Gastroesophageal sphincter (tissue), 4 donors: ENCODE measurements at places on chromosomes 11 and 22. TPM values are rescaled to one million over a fixed set of nuclear protein-coding genes. Genes with fewer than 3 reads are reported as not detected.

DNA sequence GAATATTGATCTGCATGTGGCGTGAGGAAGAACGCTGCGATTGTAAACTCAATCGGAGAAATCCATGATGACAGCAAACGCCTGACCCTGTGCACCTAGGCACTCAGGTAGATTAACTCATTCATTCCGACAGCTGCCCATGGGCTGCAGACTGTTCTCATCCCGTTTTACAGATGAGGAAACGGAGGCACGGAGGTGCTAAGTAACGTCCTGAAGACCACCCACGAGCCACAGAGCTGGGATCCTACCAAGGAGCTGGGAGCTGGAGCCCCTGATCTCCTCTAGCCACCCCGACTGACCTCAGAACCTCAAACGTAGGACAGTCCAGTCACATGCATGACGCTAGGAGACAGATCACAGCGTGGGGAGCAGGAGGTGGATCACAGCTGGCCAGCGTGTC lies 1092.7 kb downstream of the BRD1 start:
- no peak for ATAC-seq

DNA sequence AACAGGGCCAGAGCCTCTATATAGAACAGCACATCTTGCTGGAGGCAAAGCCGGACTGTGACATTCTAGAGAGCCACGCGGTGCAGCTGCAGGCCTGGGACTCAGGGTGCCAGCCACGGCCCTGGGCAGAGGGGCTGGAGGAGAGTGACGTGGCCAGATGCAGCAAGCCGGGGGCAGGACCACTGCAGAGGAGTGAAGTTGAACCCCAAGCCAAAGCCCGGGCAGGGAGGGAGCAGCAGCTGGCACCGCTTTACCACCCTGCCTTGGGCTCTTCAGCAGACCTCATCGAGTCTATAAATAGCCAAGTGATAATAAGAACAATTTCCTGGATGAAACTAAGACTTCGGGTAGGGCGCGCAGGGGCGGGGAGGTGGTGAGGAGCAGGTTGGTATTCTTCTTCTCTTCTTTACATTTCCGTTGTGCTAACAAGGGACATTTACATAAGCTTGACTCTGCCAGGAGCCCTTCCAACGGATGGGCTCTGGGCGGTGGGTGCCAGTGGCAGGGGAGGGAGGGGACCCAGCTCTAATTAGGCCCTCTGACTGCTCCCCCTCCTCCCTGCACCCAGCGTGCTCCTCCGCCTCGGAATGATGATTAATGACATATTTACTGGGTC lies 110.2 kb downstream of the ST3GAL4 start:
- no peak for ATAC-seq

DNA sequence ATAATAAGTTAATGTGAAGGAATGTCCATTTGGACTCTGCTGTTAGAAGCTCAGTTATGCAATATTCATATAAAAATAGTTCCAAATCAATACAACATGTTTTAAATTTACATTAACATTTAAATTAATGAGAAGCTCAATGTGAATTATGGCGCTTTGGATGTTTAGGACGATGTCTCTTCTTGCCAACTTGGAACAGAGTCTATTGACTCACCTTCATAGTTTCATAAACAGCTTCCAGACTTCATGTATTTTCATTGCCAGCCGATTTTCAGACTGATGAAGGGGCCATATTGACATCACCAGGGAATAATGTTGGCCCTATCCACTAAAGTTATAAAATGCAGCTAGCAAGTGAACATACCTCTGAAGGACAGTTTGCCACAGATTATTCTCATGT lies 1136.2 kb downstream of the LRRC4C start:
- no peak for ATAC-seq

DNA sequence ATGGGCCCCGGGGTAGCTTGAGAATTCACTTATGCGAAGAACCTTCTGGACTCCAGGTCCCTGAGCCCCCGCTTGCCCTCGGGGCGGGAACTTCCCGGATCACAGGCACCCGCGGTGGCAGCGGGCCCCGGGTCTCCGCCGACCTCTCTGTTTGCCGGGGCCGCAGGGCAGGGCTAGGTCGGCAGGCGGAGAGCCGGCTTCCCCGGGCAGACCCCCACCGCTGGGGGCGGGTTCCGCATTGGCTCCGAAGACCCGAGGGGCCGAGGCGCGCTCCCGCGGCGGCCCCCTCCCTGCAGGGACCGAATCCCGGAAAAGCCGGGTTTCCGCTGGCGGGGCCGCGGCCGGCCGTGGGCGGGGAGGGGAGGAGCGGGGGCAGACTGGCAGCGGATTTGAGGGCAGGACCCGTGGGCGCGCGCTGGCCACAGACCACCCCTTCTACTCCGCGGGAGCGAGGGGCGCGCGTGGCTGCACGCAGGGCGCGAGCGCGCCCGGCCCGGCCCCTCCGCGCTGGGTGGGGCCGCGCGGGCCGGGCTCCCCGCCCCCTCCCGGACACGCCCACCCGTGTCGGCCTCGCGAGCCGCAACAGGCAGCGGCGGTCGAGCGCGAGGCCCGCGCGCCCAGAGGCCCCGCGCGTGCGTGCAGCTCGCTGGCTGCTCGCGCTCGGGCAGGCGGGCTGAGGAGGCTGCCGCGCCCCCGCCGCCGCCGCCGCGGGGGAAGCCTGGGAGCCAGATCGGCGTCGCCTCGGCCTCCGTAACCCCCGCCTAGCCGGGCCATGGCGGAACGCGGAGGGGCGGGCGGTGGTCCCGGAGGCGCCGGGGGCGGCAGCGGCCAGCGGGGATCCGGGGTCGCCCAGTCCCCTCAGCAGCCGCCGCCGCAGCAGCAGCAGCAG lies at the start of gene PACS1:
Gene PACS1 (plus strand): TSS at position 558 of the 889 bp plus-strand sequence. CDS start 215 bp downstream, at position 773.
- ATAC-seq = peak; percentile 90

DSCAML1 gene
- 0.54 TPM for total RNA-seq

NLRP14 gene
- total RNA-seq = not detected

ENTHD1 gene
- total RNA-seq = 0.47 TPM

CLCF1 gene
- total RNA-seq = 9.8 TPM
